Hindlimb muscle (tissue), 1 donor: ENCODE measurements at places on chromosomes 3 and 15. TPM values are rescaled to one million over a fixed set of nuclear protein-coding genes. Genes with fewer than 3 reads are reported as not detected.
A peak's percentile ranks its signal among the peaks of the same experiment; 100 is the strongest.

The GABRB3 gene
- 2.3 TPM for polyA plus RNA-seq

The DISP2 gene
- 1.4 TPM for polyA plus RNA-seq

GRCh38 chr3:67524046-67524445 lies 130.4 kb downstream of the SUCLG2 start:
- no peak for DNase-seq

- no peak for DNase-seq
These were observed 4.5 kb upstream of the MNS1 start for GRCh38 chr15:56469483-56469882.

- DNase-seq = peak; percentile 36
These were observed 582 bp downstream of the CGNL1 start for GRCh38 chr15:57376696-57377477.

- DNase-seq = no peak
These were observed 127.2 kb upstream of the MANF start for GRCh38 chr3:51257870-51258269.

- no peak for DNase-seq
These were observed 22.8 kb downstream of the MESP1 start for GRCh38 chr15:89728254-89728653.

- no peak for DNase-seq
These were observed 178.9 kb downstream of the SV2B start for GRCh38 chr15:91278951-91279350.

DNA sequence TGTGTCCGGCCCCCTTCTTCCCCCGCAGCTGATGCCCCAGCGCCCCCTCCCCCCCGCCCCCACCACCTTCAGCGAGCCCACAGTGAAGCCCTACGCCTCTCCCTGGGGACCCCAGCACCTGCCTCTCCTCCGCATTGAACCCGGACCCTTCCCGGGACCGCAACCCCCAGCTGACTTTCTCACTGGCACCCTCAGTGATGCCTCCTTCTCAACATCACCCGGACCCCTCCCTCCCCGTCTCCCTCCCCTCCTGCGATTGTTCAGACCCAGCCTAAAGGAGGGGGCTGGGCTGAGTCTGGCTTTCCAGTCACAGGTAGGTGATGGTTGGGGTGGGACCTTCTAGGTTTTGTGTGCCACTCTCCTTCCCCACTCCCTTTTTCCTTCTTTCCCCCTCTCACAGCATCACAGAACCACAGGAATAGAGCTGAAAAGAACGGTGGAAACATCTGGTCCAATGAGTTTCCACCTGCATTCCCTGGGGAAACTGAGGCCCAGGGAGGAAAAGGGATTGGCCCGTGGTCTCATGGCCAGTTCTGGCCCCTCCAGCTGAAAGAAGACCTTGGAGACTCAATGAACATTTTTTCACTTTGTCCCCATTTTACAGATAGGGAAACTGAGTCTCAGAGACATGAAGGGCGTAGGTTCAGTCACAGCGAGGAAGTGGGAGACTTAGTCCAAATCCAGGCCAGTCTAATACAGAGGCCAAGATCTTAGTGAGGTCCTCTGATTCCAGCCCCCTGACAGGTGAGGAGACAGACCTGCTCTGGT lies 828 bp downstream of the CAND2 start:
- DNase-seq = no peak

DNA sequence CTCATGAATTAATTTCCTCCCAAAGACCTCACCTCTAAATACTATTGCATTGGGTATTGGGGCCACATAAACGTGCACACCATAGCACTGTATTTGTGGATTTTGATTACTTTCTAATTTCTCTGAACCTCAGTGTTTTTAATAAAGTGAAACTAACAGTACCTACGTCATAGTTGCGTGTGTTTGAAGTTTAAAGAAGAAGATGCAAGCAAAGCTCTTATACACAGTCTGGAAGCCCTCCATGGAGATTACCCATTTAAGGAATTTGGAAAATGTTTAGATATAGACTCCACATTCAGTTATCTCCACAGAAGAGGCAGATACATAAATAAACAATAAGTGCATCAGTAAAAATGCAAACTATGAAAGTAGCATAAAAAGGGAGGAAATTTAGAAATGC lies 581.1 kb upstream of the GBE1 start:
- no peak for DNase-seq

DNA sequence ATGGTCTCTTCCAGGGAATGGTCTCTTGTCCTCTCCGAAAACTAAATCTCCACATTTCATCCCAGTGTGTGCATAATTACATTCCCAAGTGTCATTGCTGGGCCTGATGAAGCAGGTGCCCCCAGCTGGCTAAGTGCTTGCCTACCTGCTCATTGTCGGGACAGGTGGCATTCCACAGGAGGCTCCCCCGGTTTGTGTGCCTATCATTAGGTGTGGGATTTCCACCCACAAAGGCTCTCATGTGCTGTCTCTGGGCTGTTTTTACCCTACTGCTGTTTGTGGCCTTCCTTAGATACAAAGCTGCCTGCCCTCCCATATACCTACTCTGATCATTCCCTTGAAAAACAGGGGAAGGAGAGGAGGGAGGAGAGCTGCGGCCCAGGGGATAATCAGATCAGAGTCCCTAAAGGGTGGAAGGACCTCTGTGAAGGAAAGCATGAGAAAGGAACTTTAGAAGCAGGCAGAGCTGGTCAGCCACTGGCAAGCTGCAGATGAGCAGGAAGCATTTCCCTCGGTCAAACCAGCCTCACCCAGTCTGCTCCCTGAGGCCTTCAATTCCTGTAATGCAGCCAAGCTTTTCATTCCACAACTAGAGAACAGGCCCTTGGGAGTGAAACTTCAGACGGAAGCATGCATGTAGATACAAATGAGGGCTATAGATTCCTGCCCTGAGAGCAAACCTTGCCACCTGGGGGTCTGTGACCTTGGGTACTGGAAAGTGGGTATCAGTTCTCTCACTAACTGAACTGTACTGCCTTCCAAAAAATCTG lies 60.7 kb upstream of the HEG1 start:
- DNase-seq = no peak

GRCh38 chr15:37096558-37097143 lies 3.7 kb downstream of the MEIS2 start:
- DNase-seq = no peak

DNA sequence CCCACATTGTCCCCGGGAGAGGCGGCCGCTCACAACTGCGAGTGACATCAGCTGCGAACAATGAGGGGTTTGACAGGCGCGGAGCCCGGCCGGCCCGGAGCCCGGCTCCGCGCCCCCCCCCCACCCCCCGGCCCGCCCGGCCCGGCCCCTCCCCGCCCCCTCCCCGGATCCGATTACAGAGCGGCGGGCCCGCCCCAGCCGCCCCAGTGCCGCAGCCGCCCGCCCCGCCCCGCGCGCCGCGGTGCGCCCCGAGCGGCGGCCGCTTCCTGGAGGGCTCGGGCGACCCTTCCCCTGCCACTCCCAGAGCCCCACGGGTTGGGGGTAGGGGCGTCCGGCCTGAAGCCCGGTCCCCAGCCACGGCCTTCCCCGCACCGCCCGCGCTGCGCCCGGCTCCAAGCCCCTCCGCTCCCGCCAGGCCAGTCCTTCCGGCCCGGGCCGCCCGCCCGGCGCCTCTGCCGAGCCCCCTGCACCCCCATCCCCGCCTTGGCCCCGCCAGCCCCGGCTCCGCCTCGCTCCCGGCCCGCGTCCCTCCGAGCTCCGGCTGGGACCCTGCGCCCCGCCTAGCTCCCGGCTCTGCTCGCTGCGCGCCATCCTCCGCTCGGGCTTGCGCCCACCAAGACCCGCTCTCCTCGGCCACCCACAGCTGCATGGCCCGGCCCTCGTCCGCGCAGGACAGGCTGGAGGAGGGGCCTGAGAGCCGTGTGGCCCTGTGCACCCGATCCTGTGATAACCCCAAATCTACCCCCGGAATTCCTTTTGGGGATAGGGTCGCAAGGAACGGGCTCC lies at the start of gene PCBP4:
Gene PCBP4, minus strand, starts transcription at position 71 of the 786 bp plus-strand sequence. CDS start 6,214 bp downstream, outside the sequence.
- peak; percentile 68 for DNase-seq
